Smooth muscle cell of trachea (primary cell): ENCODE measurements at places on chromosomes 13 and 19. TPM values are rescaled to one million over a fixed set of nuclear protein-coding genes. Genes with fewer than 3 reads are reported as not detected.

The ZSCAN5B gene
- total RNA-seq, result 0.17 TPM in 1 of 2 replicates, not detected in the other

The ZNF829 gene
- 3.3 and 5.4 TPM in 2 replicates for total RNA-seq

The FGF9 gene
- not detected in 2 replicates for total RNA-seq

The SMIM24 gene
- total RNA-seq, result not detected in 2 replicates

The POU4F1 gene
- under 0.01 TPM in 1 of 2 replicates, not detected in the other for total RNA-seq

The PNMA8B gene
- total RNA-seq, result 2.8 and 5.6 TPM in 2 replicates

The KCNC3 gene
- total RNA-seq, result not detected in 2 replicates

The LMTK3 gene
- 0.15 and 0.50 TPM in 2 replicates for total RNA-seq

The UBE2L5 gene
- 0.17 TPM in 1 of 2 replicates, not detected in the other for total RNA-seq

The ZNF723 gene
- not detected in 2 replicates for total RNA-seq

The PROSER1 gene
- total RNA-seq, result 9.1 and 21.8 TPM in 2 replicates

The C19orf85 gene
- total RNA-seq, result not detected in 2 replicates

The TEX29 gene
- 0.50 TPM in 1 of 2 replicates, not detected in the other for total RNA-seq

The CD37 gene
- total RNA-seq, result not detected in 2 replicates

The NR1H2 gene
- 60.5 and 120 TPM in 2 replicates for total RNA-seq

The IQCN gene
- 1.8 and 1.9 TPM in 2 replicates for total RNA-seq

The ZNF607 gene
- 6.8 and 7.4 TPM in 2 replicates for total RNA-seq

The FXYD1 gene
- total RNA-seq, result 0.44 and 5.8 TPM in 2 replicates

The CLEC4M gene
- not detected in 2 replicates for total RNA-seq

The CNMD gene
- not detected in 2 replicates for total RNA-seq

The FCAR gene
- not detected in 2 replicates for total RNA-seq

The APOC4 gene
- total RNA-seq, result not detected in 2 replicates

The FUT2 gene
- total RNA-seq, result not detected in 2 replicates

The OR2Z1 gene
- not detected in 2 replicates for total RNA-seq

The CGB3 gene
- total RNA-seq, result not detected in 2 replicates

The MBNL2 gene
- total RNA-seq, result 46.3 and 51.3 TPM in 2 replicates

The CYP2S1 gene
- 1.8 and 5.7 TPM in 2 replicates for total RNA-seq

The RHPN2 gene
- total RNA-seq, result 2.2 and 3.0 TPM in 2 replicates

The MATK gene
- total RNA-seq, result 0.15 TPM in 1 of 2 replicates, not detected in the other

The ACP7 gene
- under 0.01 and 0.15 TPM in 2 replicates for total RNA-seq

The SLC5A5 gene
- total RNA-seq, result 0.33 TPM in 1 of 2 replicates, not detected in the other

The CD79A gene
- total RNA-seq, result 0.17 TPM in 1 of 2 replicates, not detected in the other

The PAN3 gene
- total RNA-seq, result 14.2 and 22.1 TPM in 2 replicates

The SEMA6B gene
- 0.29 and 0.50 TPM in 2 replicates for total RNA-seq

The BEST2 gene
- 0.15 TPM in 1 of 2 replicates, not detected in the other for total RNA-seq

The TRIM28 gene
- total RNA-seq, result 277 and 407 TPM in 2 replicates

The LAIR1 gene
- total RNA-seq, result not detected in 2 replicates

The RNF17 gene
- total RNA-seq, result 0.17 TPM in 1 of 2 replicates, not detected in the other

The SMIM44 gene
- total RNA-seq, result not detected in 2 replicates

The CPB2 gene
- not detected in 2 replicates for total RNA-seq
